ENCODE measurements at places on chromosomes 5 and 9.

DNA sequence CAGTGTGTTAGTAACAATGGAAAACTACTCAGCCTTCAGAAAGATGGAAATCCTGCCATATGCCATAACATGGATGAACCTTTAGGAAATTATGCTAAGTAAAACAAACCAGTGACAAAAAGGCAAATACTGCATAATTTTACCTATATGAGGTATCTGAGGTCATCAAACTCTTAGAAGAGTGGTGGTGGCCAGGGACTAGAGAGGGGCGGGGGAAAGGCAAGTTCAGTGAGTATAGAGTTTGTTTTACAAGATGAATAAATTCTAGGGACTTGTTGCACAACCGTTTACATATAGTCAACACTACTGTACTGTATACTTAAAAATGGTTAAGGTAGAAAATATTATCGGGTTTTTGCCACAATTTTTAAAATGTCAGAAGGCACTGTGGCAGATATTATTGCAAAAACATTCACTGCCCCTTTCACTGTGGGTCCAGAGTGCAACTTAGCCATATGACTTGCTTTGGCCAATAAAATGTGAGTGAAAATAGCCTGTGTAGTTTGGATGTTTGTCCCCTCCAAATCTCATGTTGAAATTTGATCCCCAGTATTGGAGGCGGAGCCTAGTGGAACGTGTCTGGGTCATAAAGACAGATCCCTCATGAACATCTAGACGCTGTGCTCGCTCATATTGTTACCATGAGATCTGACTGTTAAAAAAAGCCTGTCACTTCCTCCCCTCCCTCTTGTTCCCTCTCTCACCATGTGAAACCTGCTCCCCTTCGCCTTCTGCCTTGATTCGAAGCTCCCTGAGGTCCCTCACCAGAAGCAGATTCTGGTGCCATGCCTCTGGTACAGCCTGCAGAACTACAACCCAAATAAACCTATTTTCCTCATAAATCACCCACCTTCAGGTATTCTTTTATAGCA is 9.5 kb downstream of the ZNF367 start:
- no peak overlapping the region for H3K4me3 ChIP-seq
- DNase-seq: no peak
- no peak overlapping the region for H3K27ac ChIP-seq
- no peaks in the 10 kb centered on the region for H3K27me3 ChIP-seq
- H3K36me3 ChIP-seq: no peaks in the 10 kb centered on the region

GRCh38 chr9:26809795-26810194 is 82.8 kb downstream of the CAAP1 start:
- H3K4me3 ChIP-seq: no peak overlapping the region
- H3K27ac ChIP-seq: no peak overlapping the region
- no peaks in the 10 kb centered on the region for H3K27me3 ChIP-seq
- no peaks in the 10 kb centered on the region for H3K4me1 ChIP-seq

DNA sequence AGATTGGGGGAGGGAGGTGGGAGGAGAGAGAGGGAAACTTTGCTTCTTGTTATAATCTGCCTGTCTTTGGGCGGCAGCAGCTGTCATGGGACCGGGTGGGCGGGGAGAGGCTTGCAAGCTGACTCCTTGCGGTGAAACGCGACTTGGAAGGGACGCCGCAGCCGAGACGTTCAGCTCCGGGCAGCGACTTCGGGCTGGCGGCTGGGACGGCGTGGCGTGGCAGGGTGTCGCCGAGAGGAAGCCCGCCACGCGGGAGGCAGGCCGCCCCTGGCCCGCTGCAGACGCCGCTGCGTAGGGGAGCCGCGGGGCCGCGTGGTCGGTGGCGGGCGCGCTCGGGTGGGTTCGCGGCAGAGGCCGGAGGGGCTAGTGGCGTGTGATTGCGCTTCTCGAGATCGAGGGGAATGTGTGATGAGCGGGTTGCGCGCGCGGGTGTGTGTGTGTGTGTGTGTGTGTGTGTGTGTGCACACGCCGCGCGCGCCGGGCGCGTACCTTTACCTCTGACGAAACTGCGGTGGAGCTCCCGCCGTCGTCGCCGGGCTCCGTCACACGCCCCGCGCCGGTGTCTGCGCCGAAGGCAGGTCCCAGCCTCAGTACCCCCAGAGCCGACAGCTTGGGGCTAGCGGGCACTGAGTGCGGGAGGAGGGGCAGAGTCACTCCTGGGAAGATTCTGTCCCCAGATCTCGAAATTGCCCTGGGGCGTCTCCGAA is 1.7 kb downstream of the PPARGC1B start:
- peaks cover 10% of the 10 kb centered on the region for H3K27me3 ChIP-seq
- no peak overlapping the region for H3K27ac ChIP-seq
- peaks cover 12% of the 10 kb centered on the region for H3K4me1 ChIP-seq
- peak overlapping the region; percentile 88 for H3K4me3 ChIP-seq

DNA sequence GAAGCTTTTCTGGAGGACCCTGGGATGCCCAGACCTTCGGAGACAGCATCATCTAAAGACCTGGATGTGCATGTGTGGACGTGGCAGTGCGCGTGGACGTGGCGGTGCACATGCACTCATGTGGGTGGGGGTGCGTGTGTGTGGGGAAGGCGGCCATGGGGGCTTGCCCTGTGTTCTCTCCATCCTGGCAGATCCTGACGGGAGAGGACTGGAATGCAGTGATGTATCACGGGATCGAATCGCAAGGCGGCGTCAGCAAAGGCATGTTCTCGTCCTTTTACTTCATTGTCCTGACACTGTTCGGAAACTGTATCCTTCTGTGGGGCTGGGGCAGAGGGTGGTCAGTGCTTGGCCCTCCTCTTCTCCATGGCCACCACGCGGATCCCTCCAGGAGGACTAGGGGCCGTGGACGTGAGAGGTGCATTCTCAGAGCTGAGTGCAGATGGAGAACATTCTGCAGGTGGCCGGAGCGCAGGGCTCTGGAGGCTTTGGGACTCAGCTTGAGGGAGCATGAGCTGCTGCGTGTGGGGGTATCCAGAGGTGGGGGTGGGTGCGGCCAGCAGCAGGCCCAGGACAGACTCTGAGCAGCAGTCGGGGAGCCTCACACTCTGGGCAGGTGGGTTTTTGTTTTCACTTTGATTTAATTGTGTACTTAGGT is 129.1 kb downstream of the CACNA1B start:
- H3K4me1 ChIP-seq: no peaks in the 10 kb centered on the region
- no peak overlapping the region for H3K27ac ChIP-seq
- DNase-seq: no peak
- H3K27me3 ChIP-seq: peaks cover 5% of the 10 kb centered on the region
- no peak overlapping the region for H3K4me3 ChIP-seq

DNA sequence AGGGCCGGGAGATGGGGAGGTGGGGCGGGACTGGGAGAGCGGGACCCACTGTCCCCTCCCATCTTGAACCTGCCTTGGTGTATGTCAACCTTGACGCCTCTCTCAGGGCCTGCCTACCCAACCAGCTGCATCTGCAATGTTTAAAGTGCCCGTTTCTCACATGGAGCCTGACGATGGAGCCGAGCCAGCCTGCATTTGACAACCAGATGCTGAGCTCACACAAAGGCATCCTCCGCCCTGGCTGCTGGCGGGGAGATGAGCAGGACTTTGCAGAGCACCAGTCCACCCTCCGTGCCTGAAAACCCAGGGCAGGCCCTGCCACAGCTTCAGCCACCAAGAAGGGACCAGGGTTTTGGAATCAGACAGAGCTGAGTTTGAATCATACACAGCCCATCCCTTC is 141.1 kb upstream of the SMIM23 start:
- no peak overlapping the region for H3K4me3 ChIP-seq
- no peaks in the 10 kb centered on the region for H3K36me3 ChIP-seq
- DNase-seq: no peak
- H3K27ac ChIP-seq: no peak overlapping the region
- H3K4me1 ChIP-seq: no peaks in the 10 kb centered on the region

GRCh38 chr5:176719113-176719739 is 71.9 kb downstream of the TSPAN17 start:
- no peak for DNase-seq
- H3K36me3 ChIP-seq: no peaks in the 10 kb centered on the region
- no peaks in the 10 kb centered on the region for H3K4me1 ChIP-seq
- no peak overlapping the region for H3K4me3 ChIP-seq
- no peak overlapping the region for H3K27ac ChIP-seq

- no peaks in the 10 kb centered on the region for H3K27me3 ChIP-seq
- H3K27ac ChIP-seq: no peak overlapping the region
- H3K4me3 ChIP-seq: no peak overlapping the region
- no peak for DNase-seq
- no peaks in the 10 kb centered on the region for H3K4me1 ChIP-seq
Measured at GRCh38 chr5:125484742-125485641, 738.6 kb upstream of the ZNF608 start.

GRCh38 chr9:113796646-113797426 is 79.3 kb upstream of the ZNF618 start:
- H3K36me3 ChIP-seq: no peaks in the 10 kb centered on the region
- H3K27ac ChIP-seq: no peak overlapping the region
- H3K27me3 ChIP-seq: peaks cover 11% of the 10 kb centered on the region
- H3K4me1 ChIP-seq: no peaks in the 10 kb centered on the region
- DNase-seq: no peak
- H3K4me3 ChIP-seq: no peak overlapping the region

- no peak for DNase-seq
- H3K4me3 ChIP-seq: no peak overlapping the region
- H3K4me1 ChIP-seq: no peaks in the 10 kb centered on the region
- no peaks in the 10 kb centered on the region for H3K27me3 ChIP-seq
- H3K27ac ChIP-seq: no peak overlapping the region
Measured at GRCh38 chr5:43221502-43221901, 29.5 kb downstream of the NIM1K start.

DNA sequence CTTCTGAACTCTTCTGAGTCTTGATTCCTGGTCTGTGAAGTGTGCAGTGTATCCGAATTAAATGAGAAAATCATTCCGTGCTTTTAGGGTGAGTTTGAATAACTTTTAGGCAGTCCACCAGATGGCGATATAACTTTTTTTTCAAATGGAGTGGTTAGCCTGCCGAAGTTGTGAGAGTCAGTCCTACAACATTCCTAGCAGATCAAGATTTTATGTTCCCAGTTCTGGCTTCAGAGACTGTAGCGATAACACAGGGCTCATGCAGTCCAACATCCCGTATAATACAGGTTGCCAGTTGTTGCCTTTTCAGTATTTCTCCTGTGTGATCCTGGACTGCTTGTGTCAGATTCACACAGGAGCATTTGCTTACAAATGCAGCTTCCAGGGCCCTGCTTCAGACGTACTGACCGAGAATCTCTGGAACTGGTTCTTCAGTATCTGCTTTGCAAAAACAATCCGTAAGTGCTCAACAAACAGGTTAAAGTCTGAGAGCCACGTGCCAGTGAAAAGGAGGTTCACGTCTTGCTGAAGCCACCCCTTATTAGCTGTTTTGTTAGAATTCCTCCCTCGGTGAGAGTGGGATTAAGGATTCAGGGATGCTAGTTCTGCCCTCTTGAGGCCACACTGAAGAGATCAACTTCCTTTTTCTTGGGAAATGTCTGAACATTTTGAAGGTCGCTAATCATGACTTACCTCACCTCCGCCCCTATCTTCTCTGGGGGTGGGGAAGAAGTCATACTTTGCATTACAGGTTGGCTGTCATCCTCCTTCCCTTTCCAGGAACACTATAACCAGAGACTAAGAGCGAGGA is 22.8 kb downstream of the SMIM3 start:
- no peaks in the 10 kb centered on the region for H3K27me3 ChIP-seq
- peaks cover 4% of the 10 kb centered on the region for H3K4me1 ChIP-seq
- H3K27ac ChIP-seq: no peak overlapping the region
- no peak for DNase-seq
- H3K4me3 ChIP-seq: no peak overlapping the region

DNA sequence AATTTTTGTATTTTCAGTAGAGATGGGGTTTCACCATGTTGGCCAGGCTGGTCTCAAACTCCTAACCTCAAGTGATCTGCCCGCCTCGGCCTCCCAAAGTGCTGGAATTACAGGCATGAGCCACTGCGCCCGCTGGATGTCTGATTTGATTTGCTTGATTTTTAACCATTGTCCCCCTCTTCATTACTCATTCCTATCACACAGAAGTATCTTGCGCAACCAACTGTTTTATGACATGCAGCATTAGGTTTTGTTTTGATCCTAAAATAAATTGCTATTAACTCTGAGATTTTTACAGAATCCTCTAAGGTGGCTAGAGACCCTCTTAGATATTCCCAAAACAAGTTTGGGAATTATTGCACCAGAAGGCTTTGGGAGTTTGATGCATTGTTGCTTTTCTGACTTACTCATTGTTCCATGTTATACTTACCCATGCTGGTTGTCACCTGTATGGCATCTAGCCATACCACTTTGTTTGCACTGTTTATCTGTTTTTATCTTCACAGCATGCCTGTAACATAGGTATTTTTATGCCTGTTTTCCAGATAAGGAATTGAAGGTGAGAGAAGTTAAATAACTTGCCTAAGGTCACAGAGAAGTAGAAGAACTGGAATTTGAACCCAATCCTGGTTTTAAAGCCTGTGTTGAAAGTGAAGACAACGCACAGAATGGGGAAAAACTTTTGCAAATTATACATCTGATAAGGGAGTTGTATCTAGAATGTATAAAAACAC is 35.9 kb upstream of the PWWP2A start:
- no peak overlapping the region for H3K27ac ChIP-seq
- DNase-seq: no peak
- peaks cover 5% of the 10 kb centered on the region for H3K4me1 ChIP-seq
- no peaks in the 10 kb centered on the region for H3K36me3 ChIP-seq
- no peaks in the 10 kb centered on the region for H3K27me3 ChIP-seq
- no peak overlapping the region for H3K4me3 ChIP-seq

GRCh38 chr5:65695162-65695755 is 26.6 kb downstream of the SGTB start:
- DNase-seq: no peak
- H3K27me3 ChIP-seq: no peaks in the 10 kb centered on the region
- H3K36me3 ChIP-seq: no peaks in the 10 kb centered on the region
- no peak overlapping the region for H3K4me3 ChIP-seq

- peak overlapping the region; percentile 97 for H3K4me3 ChIP-seq
- H3K27me3 ChIP-seq: no peaks in the 10 kb centered on the region
- no peak for DNase-seq
- peaks cover 69% of the 10 kb centered on the region for H3K4me1 ChIP-seq
Measured at GRCh38 chr9:127714951-127715469, 453 bp downstream of the PTRH1 start.

GRCh38 chr9:101487443-101487840 is 46.2 kb upstream of the RNF20 start:
- no peak overlapping the region for H3K4me3 ChIP-seq
- no peaks in the 10 kb centered on the region for H3K36me3 ChIP-seq
- no peak for DNase-seq

- no peaks in the 10 kb centered on the region for H3K27me3 ChIP-seq
- DNase-seq: no peak
- peaks cover 6% of the 10 kb centered on the region for H3K36me3 ChIP-seq
- no peak overlapping the region for H3K4me3 ChIP-seq
- H3K27ac ChIP-seq: no peak overlapping the region
Measured at GRCh38 chr5:16529306-16529705, 63.7 kb upstream of the ZNF622 start.
